Activated T-helper 9 cell treated with anti-CD3 and anti-CD28 coated beads, Interleukin-2, amount 50 U/mL, for 16 hours (primary cell): ENCODE measurements at places on chromosomes 6 and 20.

DNA sequence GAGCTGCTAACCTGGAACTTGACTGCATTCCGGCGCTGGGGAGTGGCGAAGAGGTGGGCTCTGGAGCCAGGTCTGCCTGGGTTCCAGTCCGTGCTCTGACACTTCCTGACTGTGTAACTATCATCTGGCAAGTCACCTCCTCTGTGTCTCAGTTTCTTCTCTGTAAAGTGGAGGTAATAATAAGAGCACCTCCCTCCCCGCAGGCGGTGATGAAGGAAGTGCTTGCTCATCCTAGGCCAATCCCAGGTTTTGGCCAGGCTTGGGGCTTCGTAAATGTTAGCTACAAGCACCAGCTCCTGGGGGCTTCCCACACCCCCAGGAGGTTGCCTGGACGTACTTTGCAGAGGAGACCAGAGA is 32.8 kb downstream of the SNAI1 start:
- no peak for DNase-seq

- no peak for DNase-seq
Observed at GRCh38 chr6:43891072-43891870, 121.3 kb downstream of the VEGFA start.

GRCh38 chr6:12312736-12313135 is 22.6 kb downstream of the EDN1 start:
- no peak for DNase-seq

- no peak for DNase-seq
Observed at GRCh38 chr6:12927746-12928145, 211.2 kb downstream of the PHACTR1 start.

- DNase-seq, result no peak
Observed at GRCh38 chr20:41126719-41127118, 10.6 kb upstream of the PLCG1 start.

DNA sequence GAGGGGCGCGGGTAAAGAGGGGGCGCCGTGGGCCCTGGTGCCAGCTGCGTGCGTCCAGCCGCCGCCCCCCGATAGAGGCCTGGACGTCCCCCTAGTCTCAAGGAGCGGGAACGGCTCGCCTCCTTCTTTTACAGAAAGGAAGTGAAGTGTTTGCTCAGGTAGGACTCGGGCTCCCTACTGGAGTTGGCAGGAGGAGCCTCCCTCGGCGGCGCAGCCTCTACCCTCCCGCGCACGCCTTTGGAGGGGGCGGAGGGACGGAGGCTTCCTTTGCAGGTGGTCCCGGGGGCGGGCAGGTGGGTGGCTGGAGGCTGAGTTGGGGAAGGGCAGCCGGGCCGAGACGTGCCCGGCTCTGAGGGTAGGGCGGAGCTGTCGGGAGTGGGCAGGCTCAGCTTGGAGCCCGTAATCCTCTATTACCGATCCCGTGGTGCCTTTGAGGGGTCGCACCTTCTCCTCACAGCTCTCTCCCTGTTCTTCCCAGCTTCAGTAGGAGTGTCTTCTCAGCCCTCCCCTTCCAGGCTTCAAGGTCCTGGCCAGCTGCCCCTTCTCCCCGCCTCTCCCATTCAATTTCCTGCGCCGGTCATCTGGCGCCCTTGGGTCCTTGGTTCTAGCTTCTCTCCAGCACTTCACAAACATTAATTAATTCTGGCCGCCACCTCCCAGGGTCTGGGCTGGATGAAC is 728 bp downstream of the ITPR3 start:
- DNase-seq, result peak; percentile 34

- no peak for DNase-seq
Observed at GRCh38 chr6:71204741-71205140, 83.9 kb upstream of the OGFRL1 start.

GRCh38 chr20:46279103-46279502 is 29.2 kb downstream of the CDH22 start:
- no peak for DNase-seq

- no peak for DNase-seq
Observed at GRCh38 chr6:35236223-35236622, 22.5 kb downstream of the SCUBE3 start.

DNA sequence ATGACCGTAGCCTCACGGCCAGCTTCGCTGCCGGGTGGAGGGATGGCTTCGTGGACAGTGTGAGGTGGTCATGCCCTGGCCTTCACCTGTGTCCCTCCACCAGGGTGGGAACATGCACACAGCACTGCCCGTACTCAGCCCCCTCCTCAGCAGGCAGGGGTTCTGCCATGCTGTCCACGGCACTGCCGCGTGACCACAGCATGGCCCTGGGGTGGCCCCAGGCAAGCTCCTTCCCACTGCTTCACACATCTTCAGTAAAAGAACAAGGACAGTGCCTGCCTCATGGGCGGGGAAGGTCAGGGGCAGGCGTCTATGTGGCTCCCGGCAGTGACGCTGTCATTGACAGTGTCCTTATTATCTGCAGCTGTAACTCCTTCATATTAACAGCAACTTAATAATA is 205.9 kb downstream of the TAF4 start:
- DNase-seq, result no peak

DNA sequence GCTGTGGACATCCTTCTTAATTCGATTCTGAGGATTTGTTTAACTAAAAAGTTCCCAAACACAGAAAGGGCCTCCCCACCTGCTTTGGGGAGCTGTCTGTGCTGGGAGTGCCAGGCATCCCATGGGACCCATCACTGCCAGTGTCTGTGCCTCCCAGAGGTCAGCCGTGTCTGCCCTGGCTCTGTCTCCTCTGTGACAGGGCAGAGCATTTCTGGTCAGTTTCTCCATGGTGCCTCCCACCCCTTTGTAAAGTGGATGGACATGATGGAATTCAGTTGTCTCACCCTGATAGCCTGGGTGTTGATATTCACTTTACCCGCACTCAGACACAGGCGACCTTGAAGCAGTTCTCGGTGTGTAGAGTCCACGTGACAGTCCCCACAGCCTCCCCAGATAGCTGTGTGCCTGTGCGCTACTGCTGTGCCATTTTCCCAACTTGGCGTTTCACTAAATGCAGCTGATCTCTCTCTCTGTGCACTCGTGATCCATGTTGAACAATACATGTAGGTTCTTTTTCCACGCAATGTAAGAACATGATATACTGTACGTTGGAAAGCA is 70.5 kb downstream of the CDS2 start:
- DNase-seq, result no peak

GRCh38 chr20:52814371-52814770 is 157.8 kb upstream of the TSHZ2 start:
- no peak for DNase-seq

GRCh38 chr20:15176929-15177328 is 839.5 kb upstream of the FLRT3 start:
- DNase-seq, result no peak

DNA sequence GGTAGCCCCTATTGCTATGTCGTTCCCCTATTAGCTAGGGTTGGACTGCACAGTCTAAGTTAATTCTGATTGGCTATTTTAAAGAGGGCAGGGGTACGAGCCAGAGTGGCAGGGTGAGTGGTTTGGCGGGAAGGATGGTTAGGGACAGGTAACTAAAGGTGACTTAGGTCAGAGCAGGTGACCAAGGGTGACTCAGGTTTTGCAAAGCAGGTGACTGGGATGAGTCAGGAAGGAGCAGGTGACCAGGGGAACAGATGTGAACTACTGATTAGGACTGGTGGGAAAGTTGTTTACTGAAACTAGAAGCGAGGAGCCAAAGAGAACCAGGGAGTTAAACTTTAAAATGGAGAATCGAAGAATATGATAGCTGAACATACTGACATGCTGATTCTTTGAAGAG is 295.2 kb downstream of the GJA1 start:
- DNase-seq, result no peak

DNA sequence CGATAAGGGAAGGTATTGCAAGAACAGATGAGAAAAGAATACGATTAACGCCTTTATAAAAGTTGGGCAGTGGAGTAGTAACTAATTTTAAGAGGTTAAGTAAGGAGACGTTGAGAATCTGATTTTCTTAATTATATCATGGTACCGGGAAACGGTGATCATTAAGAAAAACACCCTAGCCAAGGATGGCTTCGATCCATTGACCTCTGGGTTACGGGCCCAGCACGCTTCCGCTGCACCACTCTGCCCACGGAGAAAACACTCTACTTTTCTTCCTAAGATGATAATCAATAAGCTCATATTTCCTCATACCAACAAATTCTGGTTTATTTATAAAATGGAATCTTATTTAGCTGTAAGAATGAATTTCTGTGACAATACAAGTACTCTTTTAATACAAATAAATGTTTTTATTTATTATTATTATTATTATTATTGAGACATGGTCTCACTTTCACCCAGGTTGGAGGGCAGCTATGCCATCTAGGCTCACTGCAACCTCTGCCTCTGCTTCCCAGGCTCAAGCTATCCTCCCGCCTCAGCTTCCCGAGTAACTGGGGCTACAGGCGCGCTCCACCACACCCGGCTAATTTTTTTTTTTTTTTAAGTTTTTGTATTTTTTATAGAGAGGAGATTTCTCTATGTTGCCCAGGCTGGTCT is 8.3 kb downstream of the POM121L2 start:
- DNase-seq, result no peak

DNA sequence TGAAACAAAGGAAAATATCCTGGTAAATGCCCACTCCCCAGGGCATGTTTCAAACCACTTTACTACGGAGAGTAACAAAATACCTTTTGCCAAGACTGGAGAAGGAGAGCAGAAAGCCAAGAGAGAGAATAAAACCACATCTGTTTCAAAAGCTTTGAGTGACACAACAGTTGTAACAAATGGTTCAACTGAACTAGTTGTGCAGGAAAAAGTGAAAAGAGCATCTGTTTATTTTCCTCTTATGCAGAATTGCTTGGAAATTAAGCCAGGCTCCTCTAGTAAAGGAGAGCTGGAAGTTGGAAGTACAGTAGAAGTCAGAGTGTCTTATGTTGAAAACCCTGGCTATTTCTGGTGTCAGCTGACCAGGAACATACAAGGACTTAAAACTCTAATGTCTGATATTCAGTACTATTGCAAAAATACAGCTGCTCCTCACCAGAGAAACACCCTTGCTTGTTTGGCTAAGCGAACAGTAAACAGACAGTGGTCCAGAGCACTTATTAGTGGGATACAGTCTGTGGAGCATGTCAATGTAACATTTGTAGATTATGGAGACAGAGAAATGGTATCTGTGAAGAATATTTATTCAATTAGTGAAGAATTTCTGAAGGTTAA is 2.6 kb downstream of the TDRD6 start:
- DNase-seq, result no peak

DNA sequence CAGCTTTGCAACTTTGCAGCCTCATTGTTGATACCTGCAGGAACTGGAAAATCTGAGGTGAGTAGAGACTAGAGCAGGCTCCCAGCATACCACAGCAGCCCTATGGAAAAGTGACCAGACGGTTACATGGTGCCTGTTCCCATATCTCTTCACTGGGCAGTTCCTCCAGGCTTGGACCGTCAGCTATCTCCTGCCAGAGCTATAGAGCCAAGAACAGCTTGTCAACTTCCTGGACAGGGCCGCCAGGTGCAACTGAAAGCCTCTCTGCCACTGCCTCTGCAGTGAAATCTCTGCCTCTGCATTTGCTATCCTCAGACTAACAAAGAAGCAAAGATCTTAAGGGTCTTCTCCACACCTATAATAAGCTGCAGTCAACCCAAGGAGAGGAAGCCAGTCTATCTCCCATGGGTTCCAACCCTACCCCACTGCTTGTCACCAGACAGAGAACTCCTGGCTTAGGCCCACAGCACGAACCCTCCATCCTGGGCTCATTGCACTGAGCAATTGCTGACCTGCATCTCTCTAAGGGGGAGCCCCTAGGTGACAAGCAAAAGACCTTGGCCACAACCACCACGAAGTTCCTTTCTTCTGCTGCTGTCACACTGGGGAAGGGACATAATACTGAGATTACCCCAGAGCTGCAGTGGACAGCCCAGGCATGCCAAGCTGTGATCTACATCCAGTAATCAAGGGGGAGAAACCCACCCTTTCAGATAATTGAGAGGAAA is 60.1 kb upstream of the KHDRBS2 start:
- DNase-seq, result no peak

GRCh38 chr20:15081261-15081660 is 743.8 kb upstream of the FLRT3 start:
- DNase-seq, result no peak

GRCh38 chr6:106098383-106099234 is 12.5 kb downstream of the PRDM1 start:
- DNase-seq, result peak; percentile 70

- DNase-seq, result no peak
Observed at GRCh38 chr6:53029257-53029656, 34.2 kb upstream of the GSTA4 start.

GRCh38 chr20:40314278-40314677 is 374.8 kb downstream of the MAFB start:
- no peak for DNase-seq

- no peak for DNase-seq
Observed at GRCh38 chr20:32429343-32429742, 71.2 kb downstream of the ASXL1 start.

DNA sequence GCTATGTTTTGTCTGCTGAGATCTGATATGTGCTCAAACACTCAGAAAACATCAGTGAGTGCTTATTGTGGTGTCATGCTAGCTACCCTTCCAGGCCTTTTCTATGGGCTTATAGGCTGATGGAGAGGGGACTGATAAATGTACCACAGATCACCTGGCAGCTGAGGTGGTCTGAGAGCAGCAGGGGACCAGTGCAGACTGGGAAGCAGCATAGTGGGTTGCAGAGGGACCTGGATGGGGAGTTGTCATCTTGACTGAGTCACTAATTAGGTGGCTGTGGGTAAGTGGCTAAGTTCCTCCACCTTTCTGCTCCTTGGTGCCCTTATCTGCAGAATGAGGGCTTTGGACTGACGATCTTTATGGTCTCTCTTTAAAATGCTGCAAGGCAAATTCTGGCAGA is 2.8 kb downstream of the TMEM200A start:
- DNase-seq, result no peak
